ENCODE measurements at places on chromosomes 4 and X.

DNA sequence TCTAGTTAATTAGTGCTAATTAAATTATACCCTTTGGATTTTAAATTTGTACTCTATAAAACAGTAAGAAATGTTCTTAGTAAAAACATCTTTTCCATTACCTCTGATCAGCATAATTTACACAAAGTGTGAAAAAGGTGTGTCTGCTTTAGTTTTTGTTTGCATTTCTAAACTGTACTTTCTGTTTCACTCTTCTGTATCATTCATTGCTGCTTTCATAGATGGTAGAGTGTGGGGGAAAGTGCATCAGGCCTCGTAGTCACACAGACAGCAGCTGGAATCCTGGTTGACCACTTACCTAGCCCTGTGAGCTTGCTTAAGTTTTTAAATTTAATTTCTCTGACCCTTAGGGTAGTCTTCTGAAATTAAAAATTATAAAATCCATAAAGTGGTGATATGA, 275.4 kb upstream of the PITX2 start:
- no peak for DNase-seq

DNA sequence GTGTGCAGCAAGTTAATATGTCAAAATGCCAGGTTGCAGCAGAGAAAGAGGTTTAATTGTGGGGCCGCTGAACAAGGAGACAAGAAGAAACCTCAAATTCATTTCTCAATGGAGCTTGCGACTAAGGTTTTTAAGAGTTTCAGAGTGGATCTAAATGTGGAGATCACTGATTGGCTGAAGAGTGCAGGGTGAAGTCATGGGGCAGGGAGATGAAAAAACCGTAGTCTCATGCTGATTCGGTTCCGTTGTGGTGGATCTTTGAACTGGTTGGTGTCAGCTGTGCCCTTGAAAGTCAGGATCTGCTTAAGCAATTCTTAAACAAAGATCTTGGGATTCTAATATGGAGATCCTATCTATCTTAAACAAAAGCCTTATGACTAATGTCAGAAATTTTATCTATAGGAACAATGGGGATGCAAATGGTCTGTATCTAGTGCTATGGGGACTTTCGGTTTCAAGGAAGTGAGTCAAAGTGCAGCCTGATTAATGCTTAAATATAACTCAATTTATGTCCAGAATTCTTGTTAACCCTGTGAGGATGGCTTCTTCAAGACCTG, 173.9 kb upstream of the CENPE start:
- no peak for DNase-seq

GRCh38 chr4:139584013-139584412, 28.0 kb upstream of the SETD7 start:
- no peak for DNase-seq

DNA sequence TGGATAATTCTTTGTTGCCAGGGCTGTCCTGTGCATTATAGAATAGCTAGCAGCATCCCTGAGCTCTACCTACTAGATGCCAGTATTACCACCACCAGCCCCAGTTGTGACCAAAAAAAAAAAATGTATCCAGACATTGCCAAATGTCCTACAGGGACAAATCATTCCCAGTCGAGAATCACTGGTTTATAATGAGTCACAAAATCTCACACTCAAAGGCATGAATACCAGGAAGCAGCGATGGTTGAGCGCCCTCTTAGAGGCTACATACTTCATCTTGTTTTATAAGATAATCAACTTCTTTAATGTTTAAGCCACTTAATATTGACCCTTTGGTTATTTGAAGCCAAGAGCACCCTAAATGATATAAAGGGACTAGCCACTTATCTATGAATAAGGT, 297.3 kb downstream of the DHX15 start:
- no peak for DNase-seq

- no peak for DNase-seq
Observed at GRCh38 chr4:65393078-65393477, 277.2 kb downstream of the EPHA5 start.

DNA sequence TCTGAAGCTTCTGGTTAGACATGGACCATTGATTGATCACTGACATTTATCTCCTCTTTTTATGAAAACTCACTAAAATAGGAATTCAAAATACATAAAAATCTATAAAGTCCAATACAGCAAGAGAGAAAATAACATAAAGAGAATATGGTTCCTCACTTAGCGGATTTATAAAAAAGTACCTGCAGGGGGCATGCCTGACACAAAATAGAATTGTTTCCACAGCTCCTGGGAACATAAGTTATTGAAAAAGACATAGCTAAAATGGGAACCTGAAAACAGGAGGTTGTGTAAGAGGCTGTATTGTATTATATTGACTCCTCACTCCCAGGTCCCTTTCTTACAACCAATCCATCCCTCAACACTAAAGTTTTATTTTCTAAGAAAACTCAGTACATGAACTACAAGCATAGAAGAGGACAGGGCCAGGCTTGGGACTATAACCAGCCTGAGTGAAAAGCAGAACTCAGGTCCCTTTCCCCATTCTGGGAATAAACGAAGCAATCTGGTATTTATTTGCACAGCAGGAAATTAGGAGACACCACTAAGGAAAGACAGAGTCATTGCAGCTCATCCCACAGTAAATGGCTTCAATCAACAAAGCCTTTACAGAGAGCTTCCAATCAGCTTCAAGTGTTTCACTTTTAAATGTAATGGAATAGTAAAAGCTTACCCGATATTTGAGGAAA, 121.1 kb upstream of the NDST4 start:
- DNase-seq: no peak

DNA sequence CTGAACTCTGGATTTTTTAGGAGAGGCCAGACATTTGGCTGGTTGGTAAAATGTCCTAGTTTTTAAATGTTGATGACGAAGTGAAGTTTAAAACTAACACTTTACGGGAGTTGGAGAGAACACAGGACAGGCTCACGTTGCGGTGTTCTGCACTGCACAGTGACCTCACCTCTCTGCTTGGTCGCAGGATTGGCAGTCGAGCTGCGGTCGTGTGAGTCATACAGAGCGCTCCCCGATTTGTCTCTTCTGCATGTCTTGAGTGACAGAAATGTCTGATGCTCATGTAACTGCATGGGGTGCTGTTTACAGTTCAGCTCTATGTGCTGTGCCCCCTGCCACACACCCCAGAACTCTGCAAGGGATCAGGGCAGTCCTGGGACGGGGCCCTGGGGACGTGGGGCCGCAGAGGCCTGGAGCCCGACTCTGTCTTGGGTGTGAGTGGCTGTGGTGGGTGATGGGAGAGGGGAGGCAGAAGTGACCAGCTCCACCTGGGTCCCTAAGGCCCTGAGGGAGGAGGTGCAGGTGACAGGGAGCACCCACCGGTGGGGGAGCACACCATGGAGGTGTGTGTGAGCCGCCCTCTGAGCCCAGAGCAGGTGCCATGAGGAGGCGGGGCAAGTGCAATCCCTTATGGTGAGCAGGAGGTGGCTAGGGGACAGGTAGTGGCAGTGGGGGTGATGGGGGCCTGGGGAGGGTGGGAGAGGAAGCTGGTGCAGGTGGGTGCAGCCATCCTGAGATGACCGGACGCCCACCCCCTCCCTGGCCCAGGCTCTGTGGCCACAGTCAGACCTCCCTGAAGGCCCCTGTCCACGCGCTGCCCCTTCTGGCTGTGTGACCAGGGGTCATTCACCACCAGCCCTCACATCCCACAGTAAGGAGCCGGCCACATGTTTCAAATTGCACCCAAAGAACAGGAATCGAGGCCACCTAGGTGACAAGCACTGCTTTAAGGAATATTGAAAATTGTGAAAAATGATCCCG, 77.9 kb upstream of the ADRA2C start:
- DNase-seq: no peak

- peak; percentile 33 for DNase-seq
Observed at GRCh38 chr4:48722509-48723446, 57.3 kb downstream of the FRYL start.

GRCh38 chrX:12548746-12549145, 242.5 kb upstream of the PRPS2 start:
- no peak for DNase-seq

- no peak for DNase-seq
Observed at GRCh38 chrX:83916525-83916924, 55.6 kb downstream of the CYLC1 start.

DNA sequence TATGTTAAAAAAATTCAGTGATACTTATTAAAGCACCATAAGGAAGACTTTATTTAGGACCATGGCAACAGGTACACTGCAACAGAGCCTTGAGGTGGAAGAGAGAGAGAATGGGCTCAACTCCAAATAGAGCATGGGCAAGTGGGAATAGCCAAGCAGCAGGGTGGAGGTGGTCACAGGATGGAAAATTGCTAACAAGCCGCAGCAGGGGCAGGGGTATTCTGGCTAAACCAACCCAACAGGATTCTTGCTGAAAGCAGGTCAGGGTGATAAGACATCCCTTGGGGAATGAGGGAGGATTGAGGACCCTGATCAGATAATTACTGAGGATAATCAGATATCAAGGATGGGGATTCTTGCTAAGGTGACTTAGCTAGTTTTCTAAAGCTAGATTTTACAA, 177.5 kb downstream of the ZIC3 start:
- no peak for DNase-seq

DNA sequence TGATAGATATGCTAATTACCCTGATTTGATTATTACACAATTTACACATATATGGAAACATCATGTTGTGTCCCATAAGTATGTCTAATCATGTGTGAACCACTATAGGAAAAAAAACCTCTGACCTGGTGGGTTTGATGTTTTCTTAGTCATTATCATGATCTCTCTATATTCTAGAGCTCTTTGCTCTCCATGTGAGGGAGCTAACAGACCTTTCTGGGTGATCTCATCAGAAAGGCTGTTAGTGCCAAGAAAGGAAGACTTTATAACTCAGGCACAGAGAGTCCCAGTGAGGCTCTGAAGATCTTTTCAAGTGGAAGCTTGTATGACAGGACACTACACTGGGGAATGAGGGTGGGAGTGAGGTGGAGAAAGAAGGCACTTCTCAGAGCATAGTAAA, 527.7 kb upstream of the MAGEB2 start:
- DNase-seq: peak; percentile 12

DNA sequence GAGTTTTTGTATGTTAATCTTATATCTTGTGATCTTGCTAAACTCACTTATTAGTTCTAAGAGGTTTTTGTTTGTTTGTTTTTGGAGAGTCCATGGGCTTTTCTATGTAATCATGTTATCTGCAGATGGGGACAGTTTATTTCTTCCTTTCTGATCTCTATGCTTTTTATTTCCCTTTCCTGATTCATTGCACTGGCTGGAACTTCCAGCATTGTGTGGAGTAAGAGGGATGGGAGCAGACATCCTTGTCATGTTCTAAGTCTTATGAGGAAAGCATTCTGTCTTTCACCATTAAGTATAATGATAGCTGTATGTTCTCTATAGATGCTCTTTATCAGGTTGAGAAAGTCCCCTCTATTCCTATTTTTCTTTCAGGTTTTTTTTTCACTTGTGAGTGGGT, 90.6 kb upstream of the TBC1D9 start:
- DNase-seq: no peak

- no peak for DNase-seq
Observed at GRCh38 chr4:70874268-70875156, 27.7 kb upstream of the MOB1B start.

GRCh38 chr4:131052646-131053045, 1956.7 kb downstream of the C4orf33 start:
- DNase-seq: no peak

DNA sequence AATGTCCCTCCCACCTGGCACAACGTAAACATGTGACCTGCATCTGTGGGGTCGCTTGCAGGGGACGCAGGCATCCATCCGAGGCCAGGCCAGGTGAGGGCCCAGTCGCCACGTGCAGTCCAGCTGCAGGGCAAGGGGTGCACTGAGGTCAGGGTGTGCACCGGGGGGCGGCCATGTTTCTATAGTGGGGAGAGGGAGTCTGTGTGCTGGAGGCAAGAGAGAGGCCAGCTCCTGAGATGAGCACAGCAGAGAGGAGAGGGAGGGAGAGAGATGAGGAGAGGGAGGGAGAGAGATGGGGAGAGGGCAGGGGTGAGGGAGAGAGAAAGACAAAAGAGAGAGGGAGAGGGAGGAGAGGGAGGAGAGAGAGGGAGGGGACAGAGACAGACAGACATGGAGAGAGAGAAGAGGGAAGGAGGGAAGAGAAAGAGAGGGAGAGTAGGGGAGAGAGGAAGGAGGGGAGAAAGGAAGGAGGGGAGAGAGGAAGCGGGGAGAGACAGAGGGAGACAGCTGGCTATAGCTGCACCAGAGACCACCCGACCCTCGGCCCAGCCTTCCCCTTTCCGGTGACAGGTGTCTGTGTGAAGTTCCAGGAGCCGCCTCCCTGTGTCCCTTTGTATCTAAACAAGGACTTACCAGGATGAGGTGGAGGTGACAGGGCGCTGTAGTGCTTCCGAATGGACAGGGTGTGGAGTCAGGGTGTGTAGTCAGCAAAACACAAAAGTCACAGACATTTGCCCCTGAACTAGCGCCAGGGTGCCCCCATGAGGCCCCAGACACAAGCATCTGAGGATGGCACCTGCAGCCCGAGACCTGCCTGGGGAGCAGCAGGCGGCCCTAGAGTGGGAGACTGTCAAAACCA, 68.7 kb downstream of the ADRA2C start:
- DNase-seq: no peak

GRCh38 chr4:13627178-13627605, 333 bp downstream of the BOD1L1 start:
- no peak for DNase-seq
